ENCODE measurements at places on chromosomes 3 and 15.

DNA sequence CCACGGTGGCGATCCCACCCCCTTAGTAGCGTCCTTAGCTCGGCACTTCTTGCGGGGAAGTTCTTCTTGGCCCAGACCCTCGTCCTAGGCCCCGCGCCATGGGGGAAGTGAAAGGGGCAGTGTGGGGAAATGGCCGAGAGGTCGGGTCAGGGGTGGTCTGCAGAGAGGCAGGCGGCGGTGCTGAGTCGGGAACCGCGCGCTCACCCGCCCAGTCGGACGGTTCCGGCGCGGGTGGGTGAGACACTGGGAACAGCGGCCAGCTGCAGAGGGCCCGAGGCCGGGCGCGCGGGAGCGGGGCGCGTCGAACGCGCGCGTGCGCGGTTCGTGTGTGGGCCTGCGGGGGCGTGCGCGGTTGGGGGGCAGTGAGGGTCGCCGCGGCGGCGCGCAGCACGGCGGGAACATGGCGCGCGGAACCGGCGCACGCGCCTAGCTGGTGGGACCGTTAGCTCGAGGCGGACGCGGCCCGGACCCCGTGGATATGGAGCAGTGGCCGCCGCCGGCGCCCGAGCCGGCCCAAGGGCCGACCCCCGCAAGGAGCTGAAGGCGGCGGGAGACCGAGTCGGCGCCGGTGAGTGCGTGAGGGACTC, 246.9 kb downstream of the GOLGA6L6 start:
- no peak for DNase-seq

DNA sequence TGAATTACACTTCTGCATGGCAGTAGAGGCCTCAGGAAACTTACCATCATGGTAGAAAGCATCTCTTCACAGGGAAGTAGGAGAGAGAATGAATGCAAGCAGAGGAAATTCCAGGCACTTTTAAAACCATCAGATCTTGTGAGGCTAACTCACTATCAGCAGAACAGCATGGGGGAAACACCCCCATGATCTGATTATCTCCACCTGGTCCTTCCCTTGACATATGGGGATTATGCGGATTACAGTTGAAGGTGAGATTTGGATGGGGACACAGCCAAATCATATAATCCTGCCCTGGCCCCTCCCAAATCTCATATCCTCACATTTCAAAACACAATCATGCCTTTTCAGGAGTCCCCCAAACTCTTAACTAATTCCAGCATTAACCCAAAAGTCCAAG, 691.1 kb downstream of the SI start:
- DNase-seq, result no peak

GRCh38 chr15:68499620-68500312, 67.8 kb upstream of the ITGA11 start:
- DNase-seq, result no peak

- no peak for DNase-seq
These were observed 920.6 kb upstream of the CFAP20DC start for GRCh38 chr3:59970376-59970775.

DNA sequence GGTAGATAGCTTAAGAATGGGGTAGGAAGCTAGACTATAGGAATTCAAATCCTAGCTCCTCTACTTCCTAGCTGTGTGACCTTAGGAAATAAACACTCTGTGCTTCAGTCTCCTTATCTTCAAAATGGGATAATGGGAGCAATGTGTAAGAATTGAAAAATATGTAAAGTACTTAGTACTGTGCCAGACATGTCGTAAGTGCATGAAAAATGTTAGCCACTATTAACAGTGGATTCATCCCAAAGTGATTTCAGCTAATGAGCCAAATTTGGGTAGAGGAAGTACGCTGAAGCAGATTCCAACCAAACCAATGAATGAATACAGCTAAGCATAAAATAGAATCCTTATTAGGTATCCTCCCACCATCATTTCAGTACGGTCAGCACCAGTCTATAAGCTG, 192.1 kb downstream of the RORA start:
- DNase-seq, result no peak

GRCh38 chr3:192935441-192935840, 17.8 kb upstream of the MB21D2 start:
- DNase-seq, result no peak

GRCh38 chr3:195113048-195113447, 157.9 kb downstream of the XXYLT1 start:
- no peak for DNase-seq

DNA sequence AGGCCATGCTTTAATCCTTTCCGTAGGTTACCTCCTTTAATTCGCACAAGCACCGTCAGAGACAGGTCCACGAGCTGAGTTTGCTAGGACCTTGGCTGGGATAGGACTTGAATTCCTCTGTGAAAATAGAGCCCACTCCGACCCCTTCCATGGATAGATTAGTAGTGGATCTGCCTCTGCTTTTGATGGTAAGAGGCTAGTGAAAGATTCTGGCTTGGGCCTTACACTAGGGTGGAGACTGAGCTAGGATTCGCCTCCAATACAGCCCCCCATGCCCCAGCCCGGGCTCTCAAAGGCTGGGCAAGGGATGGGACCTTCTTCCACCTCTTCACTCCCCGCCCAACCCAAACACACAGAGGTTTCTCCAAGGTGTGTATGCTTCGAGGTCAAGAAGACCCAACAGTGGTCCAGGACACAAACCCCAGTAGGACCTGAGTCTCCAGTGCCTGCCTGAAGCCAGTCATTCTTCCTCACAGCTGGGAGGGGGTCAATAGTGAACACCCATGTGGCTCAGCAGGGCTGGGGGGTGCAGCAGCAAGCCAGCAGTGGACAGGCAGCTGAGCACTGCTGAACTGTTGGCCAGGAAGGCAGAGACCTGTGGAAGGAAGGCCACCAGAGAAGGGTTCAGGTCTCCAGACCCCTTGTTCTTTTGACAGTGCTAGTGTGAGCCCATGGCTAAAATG, 75.7 kb downstream of the SPSB4 start:
- DNase-seq, result no peak

- DNase-seq, result no peak
These were observed 19.2 kb downstream of the RARB start for GRCh38 chr3:25447285-25447684.

GRCh38 chr15:93289941-93290617, 201.1 kb upstream of the RGMA start:
- no peak for DNase-seq

DNA sequence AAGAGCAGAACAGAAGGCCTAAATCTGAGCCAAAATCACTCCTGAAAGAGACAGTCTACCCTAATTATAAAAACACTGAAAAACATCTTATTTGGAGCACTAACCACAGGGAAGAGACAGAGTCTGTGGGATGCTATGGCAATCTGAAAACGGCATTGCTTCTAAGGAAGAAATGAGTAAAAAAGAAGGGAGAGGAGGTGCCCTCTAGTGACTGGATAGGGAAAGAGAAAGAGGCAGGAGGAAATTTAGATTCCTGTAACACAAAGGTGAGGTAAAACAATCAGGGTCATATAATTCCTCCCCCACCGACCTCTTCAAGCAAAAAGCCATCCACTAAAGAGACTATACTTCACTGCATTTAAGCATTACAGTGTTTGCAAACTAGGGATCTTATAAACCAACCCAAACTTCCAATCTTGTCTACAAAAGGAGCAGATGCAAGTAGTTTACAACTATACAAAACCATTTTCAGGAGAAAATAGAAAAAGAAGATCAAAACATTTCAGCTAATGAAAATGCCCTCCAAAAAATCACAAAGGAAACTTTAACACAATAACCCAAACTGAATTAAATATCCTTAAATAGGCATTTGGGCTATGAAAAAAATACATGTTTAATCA, 32.6 kb downstream of the HACD2 start:
- DNase-seq, result no peak

DNA sequence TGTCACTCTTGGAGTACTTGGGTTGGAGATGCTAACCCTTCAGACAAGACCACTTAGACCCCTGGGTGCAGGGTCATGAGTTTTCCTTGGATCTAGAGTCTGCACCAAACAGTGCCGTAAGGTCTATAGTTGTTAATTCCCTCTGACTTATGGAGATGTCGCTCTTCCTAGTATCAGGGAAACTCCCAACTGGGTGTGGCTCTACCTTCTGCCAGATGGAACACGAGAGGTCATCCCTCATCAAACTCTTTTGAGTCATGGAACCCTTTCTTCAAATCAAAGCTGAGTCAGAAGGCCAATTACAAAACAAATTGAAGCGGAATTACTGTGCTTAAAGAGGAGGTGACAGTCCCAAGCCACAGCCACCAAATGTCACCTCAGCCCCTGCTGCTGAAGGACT, 514.9 kb upstream of the PROK2 start:
- no peak for DNase-seq

DNA sequence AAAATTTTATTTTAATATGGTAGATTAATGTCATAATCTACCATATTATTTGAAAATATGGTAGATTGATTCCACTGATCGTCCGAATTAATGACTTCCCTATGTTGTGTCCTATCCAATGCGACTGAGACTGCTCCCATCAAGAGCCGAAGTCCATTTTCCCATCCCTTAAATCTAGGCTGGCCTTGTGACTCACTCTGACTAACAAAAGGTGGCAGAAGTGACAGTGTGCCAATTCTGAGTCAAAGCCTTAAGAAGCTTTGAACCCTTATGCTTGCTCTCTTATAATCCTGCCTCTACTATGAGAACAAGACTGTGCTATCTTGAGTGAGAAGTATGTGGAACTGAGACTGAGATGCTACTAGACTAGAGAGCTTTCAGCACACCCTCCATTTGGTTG, 387.2 kb downstream of the ROBO1 start:
- DNase-seq, result no peak

DNA sequence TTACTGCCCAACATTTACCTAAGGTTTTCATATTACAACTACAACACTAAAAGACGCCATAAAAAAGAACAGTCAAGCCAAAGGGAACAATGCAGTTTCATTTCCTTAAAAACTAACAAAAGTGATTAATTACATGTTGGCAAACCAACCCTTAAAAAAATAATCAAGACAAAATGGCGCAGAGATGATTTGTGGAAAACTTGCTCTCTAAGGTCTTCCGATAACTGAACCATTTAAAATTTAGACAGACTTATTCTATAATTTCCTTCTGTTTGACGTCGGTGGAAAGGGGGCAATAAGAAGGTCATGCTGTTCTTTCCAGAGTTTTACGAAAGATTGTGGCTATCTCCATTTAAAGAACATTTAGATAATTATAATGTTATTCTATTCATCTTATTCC, 87.6 kb downstream of the RYK start:
- DNase-seq, result no peak

DNA sequence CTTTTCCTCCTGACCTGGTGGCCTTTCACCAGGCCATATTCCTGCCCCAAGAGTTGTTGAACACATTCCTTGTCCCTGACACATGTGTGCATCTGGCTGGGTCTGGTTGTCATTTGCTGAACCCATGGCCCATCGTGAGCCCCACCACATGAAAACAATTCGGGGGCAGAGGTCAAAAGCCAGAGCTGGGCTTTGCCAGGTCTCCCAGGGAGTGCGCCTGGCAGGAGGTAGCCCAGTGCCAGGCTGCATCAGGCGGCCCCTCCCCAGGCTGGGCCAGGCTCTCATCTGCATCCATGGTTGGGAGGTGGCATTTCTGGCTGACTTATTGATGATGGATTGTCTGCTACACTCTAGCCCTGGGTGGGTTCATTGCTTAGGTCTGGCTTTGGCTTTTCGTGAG, 30.9 kb downstream of the SPSB4 start:
- no peak for DNase-seq

DNA sequence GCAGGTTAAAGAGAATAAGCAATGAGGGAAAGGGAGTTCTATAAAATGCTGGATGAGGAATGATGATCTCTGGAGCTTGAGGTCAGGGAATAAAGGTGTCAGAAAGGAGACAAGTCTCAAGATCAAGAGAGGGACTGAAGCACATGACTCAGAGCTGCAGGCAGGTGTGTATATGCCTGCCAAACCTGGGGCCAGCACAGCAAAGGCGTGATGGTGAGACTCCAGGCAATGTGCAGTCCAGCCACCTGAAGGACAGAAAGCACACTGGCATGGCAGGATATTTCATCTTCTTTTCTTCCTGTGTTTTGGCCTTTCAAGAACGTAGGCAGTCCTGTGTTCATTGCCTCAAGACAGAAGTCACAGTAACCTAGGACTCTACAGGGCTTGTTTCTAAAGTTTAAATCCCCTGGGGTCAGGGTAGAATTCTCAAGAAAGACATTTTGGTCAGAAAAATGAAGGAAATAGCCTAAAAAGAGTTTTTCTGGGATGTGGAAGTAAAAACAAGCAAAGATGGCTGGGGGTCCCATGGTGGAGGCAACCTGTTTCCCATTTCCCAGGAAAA, 55.5 kb upstream of the TOPAZ1 start:
- no peak for DNase-seq

DNA sequence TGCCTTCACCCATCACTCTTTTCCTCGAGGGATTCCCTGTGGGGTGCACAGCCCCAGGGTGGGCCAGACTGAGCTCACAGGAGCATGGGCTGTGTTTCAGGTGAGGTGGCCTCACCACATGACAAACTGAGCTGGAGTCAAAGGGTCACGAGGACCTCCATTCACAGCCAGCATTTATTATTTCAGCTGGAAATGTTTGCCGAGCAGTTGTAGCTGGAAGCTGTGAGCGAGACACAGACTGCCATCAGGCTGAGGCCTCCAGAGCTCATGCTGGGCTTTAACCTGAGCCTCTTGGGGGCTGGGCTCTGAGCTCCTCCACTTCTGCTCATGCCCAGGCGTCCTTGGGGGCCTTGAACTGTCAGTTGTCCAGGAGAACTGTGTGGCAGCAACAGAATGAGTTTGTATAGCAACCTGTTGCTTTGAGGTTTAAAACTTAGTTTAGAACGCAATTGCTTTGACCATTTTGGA, 57.5 kb downstream of the FLNB start:
- DNase-seq, result no peak

- no peak for DNase-seq
These were observed 14.6 kb downstream of the RAB43 start for GRCh38 chr3:129106866-129107565.

DNA sequence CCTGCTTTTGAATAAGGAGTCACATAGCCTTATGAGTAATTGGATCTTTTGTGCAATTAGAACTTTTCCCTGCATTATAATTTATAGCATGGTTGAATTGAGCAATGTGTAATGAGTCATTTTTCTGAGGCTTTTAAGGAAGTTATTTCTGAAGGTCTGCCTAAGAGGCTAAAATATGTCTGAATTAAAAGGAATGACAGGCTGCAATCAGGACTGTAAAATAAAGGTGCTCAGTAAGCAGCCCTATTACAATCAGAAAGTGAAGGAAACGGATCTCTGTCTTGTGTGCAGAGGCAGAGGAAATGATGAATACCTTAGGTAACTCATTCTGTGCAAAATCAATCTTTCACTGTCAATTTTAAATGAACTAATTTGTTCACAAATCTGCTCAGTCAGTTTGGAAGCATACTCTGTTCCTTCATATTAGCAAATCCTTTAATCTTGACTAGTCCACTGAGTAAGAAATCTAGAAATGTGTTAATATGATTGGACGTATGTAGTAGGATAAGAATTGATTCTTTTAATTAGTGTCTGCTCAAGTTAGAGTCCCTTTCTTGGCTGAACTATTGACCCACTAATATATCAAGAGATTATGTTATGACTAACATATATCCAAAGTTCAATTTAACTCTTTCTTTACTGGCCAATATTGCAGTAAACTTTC, 290.1 kb downstream of the ZIC1 start:
- DNase-seq, result no peak

- DNase-seq, result no peak
These were observed 298.4 kb downstream of the KCNH8 start for GRCh38 chr3:19446687-19447086.

- no peak for DNase-seq
These were observed 30.1 kb upstream of the NANOGP8 start for GRCh38 chr15:35115155-35115725.
